ENCODE measurements at places on chromosomes 4 and X. TPM values are rescaled to one million over a fixed set of nuclear protein-coding genes. Genes with fewer than 3 reads are reported as not detected.

DNA sequence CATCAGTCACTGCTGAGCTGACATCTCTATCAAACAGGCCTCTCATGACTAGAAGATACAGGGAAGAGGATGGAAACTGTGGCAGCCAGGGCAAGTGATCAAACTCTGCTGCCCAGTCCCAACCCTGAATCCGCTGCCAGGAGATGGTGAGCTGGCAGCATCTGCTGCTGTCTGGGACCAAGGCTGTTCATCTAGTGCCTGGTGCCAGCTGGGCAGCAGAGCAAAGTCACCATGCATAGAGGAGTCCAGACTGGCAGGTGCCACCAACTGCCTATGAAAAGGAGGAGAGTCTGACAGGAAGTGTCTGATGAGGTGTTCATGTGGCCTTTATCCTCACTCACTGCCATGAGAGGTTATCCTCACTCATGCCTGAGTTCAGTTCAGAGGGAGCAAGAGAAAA is 518.9 kb downstream of the MID1IP1 start:
- no peak for DNase-seq

- no peak for DNase-seq
Observed at GRCh38 chr4:55458164-55458563, 62.4 kb downstream of the TMEM165 start.

- DNase-seq = no peak
Observed at GRCh38 chr4:5114950-5115349, 63.7 kb downstream of the STK32B start.

The PDE5A gene
- total RNA-seq = 157 TPM
